ENCODE measurements at places on chromosomes 2 and 18. TPM values are rescaled to one million over a fixed set of nuclear protein-coding genes. Genes with fewer than 3 reads are reported as not detected.

DNA sequence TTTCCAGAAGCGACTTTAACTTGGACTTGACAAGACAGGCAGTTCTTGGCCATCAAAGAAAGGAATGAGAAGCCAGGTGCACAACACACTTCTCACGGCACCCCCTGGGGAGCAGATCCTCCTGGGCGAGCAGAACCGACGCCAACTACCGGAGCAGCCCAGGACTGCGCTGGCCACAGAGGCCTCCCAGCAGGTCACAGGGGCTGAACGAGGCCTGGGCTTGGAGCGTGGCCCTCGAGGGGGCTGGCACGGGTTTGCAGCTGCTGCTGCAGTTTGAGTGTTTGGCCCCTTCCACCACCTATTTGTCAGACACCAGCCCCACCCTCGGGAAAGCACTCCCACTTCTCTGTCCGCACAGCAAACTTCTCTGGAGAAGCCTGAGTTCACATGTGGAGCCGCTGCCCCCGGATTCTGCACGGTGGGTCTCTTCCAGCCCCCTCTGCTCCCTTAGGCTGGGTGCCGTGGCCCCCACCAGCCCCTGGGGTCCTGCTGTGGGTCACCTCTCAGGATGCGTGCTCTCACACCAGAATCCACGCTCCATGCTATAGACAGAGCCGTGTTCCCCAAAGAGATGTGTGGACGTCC, 306.7 kb upstream of the SALL3 start:
- no peaks in the 10 kb centered on the region for H3K4me1 ChIP-seq
- DNase-seq, result no peak
- no peaks in the 10 kb centered on the region for H3K27me3 ChIP-seq
- H3K4me3 ChIP-seq, result no peak overlapping the region
- H3K36me3 ChIP-seq, result no peaks in the 10 kb centered on the region

DNA sequence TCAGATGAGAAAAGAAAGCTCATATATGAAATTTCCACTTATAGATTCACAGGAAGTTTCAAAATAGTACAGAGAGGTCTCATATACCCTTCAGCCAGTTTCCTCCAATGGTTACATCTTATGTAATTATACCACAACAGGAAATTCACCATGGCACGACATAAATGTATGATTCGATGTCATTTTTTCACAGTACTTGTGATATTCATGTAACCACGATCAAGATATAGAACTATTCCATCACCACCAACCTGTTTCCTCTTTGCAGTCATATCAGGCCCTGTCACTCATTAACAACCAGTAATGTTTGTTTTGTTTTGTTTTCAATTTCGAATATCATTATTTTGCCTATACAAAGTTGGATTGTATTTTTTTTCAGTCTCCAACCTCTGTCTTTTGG, 314.3 kb upstream of the POU3F3 start:
- no peaks in the 10 kb centered on the region for H3K4me1 ChIP-seq
- H3K36me3 ChIP-seq, result no peaks in the 10 kb centered on the region
- no peak overlapping the region for H3K27ac ChIP-seq
- H3K4me3 ChIP-seq, result no peak overlapping the region
- DNase-seq, result no peak
- H3K27me3 ChIP-seq, result no peaks in the 10 kb centered on the region

- no peak for DNase-seq
- no peak overlapping the region for H3K4me3 ChIP-seq
- no peaks in the 10 kb centered on the region for H3K36me3 ChIP-seq
- no peaks in the 10 kb centered on the region for H3K27me3 ChIP-seq
- H3K4me1 ChIP-seq, result no peaks in the 10 kb centered on the region
These were observed 327.1 kb downstream of the CMPK2 start for GRCh38 chr2:6538607-6539006.

- no peak overlapping the region for H3K4me3 ChIP-seq
- H3K27ac ChIP-seq, result no peak overlapping the region
- H3K4me1 ChIP-seq, result no peaks in the 10 kb centered on the region
These were observed 165.8 kb upstream of the TCF4 start for GRCh38 chr18:55753643-55754263.

- H3K27me3 ChIP-seq, result no peaks in the 10 kb centered on the region
- DNase-seq, result no peak
- no peaks in the 10 kb centered on the region for H3K4me1 ChIP-seq
- no peak overlapping the region for H3K4me3 ChIP-seq
These were observed 70.9 kb downstream of the OLA1 start for GRCh38 chr2:174177316-174177890.

DNA sequence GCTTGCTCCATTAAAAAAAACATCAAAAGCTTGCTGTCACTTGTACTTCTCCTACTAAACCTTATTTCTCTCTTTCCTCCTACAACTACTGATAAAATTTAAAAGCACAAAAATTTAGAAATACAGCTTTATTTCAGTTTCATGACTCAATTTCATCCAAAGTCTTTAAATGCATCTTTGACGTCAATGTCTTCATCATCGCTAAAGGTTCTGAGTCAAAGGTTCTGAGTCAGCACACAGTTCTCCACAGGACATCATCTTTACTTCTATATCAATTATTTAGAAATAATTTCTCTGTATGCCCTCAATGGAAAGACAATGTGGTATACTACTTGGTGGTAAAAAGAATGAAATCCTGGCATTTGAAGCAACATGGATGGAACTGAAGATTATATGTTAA, 163.9 kb upstream of the DNMT3A start:
- H3K27me3 ChIP-seq, result no peaks in the 10 kb centered on the region
- H3K27ac ChIP-seq, result no peak overlapping the region
- no peaks in the 10 kb centered on the region for H3K4me1 ChIP-seq

- H3K36me3 ChIP-seq, result peaks cover 3% of the 10 kb centered on the region
- H3K4me1 ChIP-seq, result no peaks in the 10 kb centered on the region
- H3K4me3 ChIP-seq, result no peak overlapping the region
- H3K27me3 ChIP-seq, result no peaks in the 10 kb centered on the region
These were observed 44.3 kb downstream of the EDAR start for GRCh38 chr2:108944601-108945331.

- no peaks in the 10 kb centered on the region for H3K4me1 ChIP-seq
- no peaks in the 10 kb centered on the region for H3K27me3 ChIP-seq
- no peak for DNase-seq
- H3K36me3 ChIP-seq, result no peaks in the 10 kb centered on the region
- H3K27ac ChIP-seq, result no peak overlapping the region
- no peak overlapping the region for H3K4me3 ChIP-seq
These were observed 97.2 kb downstream of the SLC4A3 start for GRCh38 chr2:219724628-219725027.

- H3K27ac ChIP-seq, result no peak overlapping the region
- no peaks in the 10 kb centered on the region for H3K36me3 ChIP-seq
- DNase-seq, result no peak
- H3K27me3 ChIP-seq, result no peaks in the 10 kb centered on the region
These were observed 258.8 kb upstream of the NRXN1 start for GRCh38 chr2:51290725-51291124.

GRCh38 chr2:67839242-67839641, 223.6 kb downstream of the C1D start:
- no peaks in the 10 kb centered on the region for H3K27me3 ChIP-seq
- no peaks in the 10 kb centered on the region for H3K4me1 ChIP-seq
- H3K27ac ChIP-seq, result no peak overlapping the region

GRCh38 chr2:5725794-5726463, 33.7 kb downstream of the SOX11 start:
- H3K4me1 ChIP-seq, result no peaks in the 10 kb centered on the region
- no peak for DNase-seq
- no peaks in the 10 kb centered on the region for H3K27me3 ChIP-seq

- no peak for DNase-seq
- no peak overlapping the region for H3K27ac ChIP-seq
- no peak overlapping the region for H3K4me3 ChIP-seq
- H3K27me3 ChIP-seq, result no peaks in the 10 kb centered on the region
These were observed 412.7 kb downstream of the STK39 start for GRCh38 chr2:167834707-167835106.

DNA sequence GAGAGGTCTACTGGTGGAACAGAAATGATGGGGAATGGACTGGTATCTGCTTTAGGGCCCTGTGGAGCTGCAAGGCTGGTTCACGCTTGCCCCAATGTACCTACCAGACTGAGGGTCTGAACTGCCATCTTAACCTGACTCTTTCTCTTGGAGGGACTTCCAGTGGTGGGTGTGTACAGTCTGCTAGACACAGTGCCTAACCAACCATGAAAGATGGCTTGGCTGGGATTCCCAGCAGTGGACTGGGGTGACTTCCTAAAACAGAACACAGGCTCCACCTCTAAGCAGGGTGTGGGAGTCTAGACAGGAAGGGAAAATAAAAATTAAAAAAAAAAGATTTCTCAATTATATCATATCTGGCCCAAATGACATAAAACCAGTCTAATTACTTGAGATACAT, 25.5 kb upstream of the MYO3B start:
- peaks cover 2% of the 10 kb centered on the region for H3K27me3 ChIP-seq
- no peaks in the 10 kb centered on the region for H3K4me1 ChIP-seq
- no peak for DNase-seq

- H3K27ac ChIP-seq, result no peak overlapping the region
- no peak overlapping the region for H3K4me3 ChIP-seq
- DNase-seq, result no peak
- no peaks in the 10 kb centered on the region for H3K27me3 ChIP-seq
- no peaks in the 10 kb centered on the region for H3K36me3 ChIP-seq
- no peaks in the 10 kb centered on the region for H3K4me1 ChIP-seq
These were observed 42.3 kb upstream of the DOK6 start for GRCh38 chr18:69358212-69358895.

- no peaks in the 10 kb centered on the region for H3K4me1 ChIP-seq
- no peaks in the 10 kb centered on the region for H3K27me3 ChIP-seq
- H3K27ac ChIP-seq, result no peak overlapping the region
- DNase-seq, result no peak
- H3K36me3 ChIP-seq, result no peaks in the 10 kb centered on the region
- no peak overlapping the region for H3K4me3 ChIP-seq
These were observed 21.4 kb downstream of the FAM98A start for GRCh38 chr2:33577668-33578067.

DNA sequence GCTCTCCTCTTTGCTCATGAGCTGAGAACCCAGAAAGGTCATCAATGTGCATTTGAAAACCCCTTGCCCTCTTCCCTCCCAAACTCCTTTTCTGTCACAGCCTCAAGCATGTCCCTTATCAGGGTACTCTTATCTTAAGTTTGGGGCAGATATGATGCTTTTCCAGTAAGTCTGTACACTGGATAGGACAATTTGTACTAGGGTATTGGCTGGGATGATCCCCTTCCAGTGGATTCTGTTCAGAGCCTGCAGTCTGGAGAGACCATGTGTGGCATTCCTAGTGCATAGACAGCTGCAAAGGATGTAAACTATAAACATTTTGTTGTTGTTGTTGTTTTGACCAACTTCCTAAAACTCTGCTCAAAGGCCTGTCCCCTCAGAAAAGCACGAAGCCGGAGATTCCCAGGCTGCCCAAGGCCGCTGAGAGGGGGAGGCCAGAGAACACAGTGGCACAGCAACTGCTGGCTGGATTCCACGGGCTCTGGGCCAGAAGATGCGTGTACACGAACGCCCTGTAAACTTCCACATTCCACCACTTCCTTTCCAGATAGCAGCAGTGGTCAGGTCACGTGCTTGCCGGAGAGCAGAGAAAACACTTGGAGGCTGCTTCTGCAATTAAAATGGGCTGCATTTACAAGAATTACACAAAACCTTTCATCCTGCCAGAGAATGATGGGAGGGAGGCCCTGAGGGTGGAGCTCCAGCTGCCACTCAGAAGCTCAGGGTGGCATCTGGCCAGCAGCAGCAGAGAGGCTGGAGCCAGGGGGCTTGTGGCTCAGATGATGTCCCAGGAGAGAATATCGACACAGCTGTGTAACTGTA, 42.1 kb downstream of the BMP10 start:
- peak overlapping the region; percentile 42 for H3K4me3 ChIP-seq
- peaks cover 36% of the 10 kb centered on the region for H3K4me1 ChIP-seq
- DNase-seq, result peak; percentile 36

DNA sequence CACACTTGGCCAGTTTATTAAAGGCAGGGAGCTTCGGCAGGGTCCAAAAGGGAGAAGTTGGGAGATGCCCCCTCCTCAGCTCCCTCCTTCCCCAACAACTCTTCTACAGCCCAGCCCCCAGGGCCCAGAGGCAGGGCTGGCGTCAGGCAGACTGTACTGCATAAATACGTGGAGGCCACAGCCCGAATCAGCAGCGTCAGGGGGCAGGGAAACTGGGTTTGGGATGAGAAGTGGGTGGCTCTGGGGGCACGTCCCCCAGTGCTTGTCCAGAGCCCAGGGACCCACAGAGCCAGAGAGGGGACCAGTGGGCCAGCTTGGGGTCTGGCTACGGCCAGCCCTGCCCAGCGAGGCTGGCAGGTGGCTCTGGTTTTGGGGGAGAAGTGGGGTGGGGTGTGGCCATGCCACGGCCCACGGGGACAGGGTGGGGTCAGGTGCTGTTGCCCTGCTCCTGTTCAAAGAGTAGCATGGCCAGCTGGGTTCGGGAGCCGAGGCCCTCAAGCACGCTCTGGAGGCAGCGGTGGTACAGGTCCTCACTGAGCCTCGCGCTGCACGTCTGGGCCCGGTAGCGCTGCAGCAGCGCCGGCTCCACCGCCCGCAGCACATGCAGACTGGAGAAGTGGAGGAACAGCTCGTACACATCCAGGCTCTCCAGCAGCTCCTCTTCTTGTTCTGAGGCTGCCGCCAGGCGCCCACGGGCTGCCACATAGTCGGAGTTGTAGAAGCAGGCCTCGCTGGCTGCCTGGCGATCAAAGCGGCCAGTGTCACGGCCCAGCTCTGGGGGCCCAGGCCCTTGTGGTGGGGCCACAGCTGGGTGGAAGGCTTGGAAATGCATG, 4.4 kb downstream of the CHPF start:
- no peak overlapping the region for H3K27ac ChIP-seq
- no peaks in the 10 kb centered on the region for H3K36me3 ChIP-seq
- H3K4me3 ChIP-seq, result no peak overlapping the region
- DNase-seq, result no peak
- peaks cover 17% of the 10 kb centered on the region for H3K4me1 ChIP-seq
- no peaks in the 10 kb centered on the region for H3K27me3 ChIP-seq

GRCh38 chr2:196802401-196802800, 2.9 kb upstream of the GTF3C3 start:
- no peak overlapping the region for H3K4me3 ChIP-seq
- H3K27ac ChIP-seq, result no peak overlapping the region
- H3K36me3 ChIP-seq, result peaks cover 1% of the 10 kb centered on the region
- peaks cover 11% of the 10 kb centered on the region for H3K4me1 ChIP-seq
- no peak for DNase-seq

- peaks cover 21% of the 10 kb centered on the region for H3K4me1 ChIP-seq
- H3K27ac ChIP-seq, result no peak overlapping the region
- no peaks in the 10 kb centered on the region for H3K27me3 ChIP-seq
- H3K4me3 ChIP-seq, result no peak overlapping the region
These were observed 25.6 kb upstream of the ITGB6 start for GRCh38 chr2:160225722-160226121.

GRCh38 chr2:205675861-205676516, 6.3 kb upstream of the NRP2 start:
- H3K4me1 ChIP-seq, result no peaks in the 10 kb centered on the region
- H3K27ac ChIP-seq, result no peak overlapping the region
- peaks cover 10% of the 10 kb centered on the region for H3K27me3 ChIP-seq
- H3K4me3 ChIP-seq, result no peak overlapping the region
- no peak for DNase-seq

GRCh38 chr2:78431241-78431640, 594.3 kb upstream of the REG3G start:
- no peak overlapping the region for H3K4me3 ChIP-seq
- H3K27me3 ChIP-seq, result no peaks in the 10 kb centered on the region
- no peak overlapping the region for H3K27ac ChIP-seq
- no peaks in the 10 kb centered on the region for H3K36me3 ChIP-seq
- no peaks in the 10 kb centered on the region for H3K4me1 ChIP-seq
- DNase-seq, result no peak

Gene TAF4B
- 5.0 TPM for total RNA-seq

Gene RGPD4
- not detected for total RNA-seq
